Stimulated activated CD4-positive, alpha-beta T cell treated with anti-CD3 and anti-CD28 coated beads, Interleukin-15, amount 100 ng/mL, for 24 hours (primary cell): ENCODE measurements at places on chromosomes 3 and 15.
A peak's percentile ranks its signal among the peaks of the same experiment; 100 is the strongest.

DNA sequence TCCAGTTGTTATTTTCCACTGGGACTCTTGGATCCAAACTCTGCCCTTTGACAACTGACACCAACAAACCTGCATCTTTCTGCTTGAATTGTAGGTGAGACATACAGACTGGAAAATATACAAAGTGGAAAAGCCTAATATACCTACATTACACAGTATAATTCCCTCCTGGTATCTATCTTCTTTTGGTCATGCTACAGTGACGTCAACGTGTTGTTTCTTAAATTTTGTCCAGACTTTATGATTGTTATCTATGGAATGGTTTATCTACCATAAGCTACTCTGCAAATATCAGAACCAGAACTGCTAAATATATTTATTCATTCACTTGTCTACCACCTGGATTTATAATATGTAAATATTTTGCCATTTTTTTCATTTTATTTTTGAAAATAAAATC, 264.3 kb upstream of the ZPLD1 start:
- DNase-seq = no peak

- no peak for DNase-seq
Measured at GRCh38 chr3:46876313-46877300, 914 bp upstream of the PTH1R start.

GRCh38 chr3:141603473-141604035, 116.7 kb downstream of the RASA2 start:
- no peak for DNase-seq

DNA sequence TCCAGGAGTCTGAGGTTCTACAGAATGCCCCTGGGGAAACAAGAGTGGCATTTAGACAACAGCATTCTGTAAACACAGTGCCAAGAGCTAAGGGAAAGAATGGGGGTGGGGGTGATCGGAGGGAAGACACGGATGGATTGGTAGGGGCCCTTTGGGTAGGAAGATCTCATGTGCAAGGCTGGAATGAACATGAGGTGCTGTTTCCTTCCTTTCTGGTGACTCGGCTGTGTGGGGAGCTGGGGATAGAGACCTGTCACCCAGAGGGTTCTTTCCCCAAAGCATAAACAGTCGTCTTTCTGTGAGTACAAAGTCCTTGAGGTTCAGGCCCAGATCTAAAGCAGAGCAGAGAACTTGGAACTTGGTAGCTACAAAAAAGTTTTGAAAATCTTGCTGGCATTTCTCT, 11.7 kb downstream of the TPM1 start:
- no peak for DNase-seq

DNA sequence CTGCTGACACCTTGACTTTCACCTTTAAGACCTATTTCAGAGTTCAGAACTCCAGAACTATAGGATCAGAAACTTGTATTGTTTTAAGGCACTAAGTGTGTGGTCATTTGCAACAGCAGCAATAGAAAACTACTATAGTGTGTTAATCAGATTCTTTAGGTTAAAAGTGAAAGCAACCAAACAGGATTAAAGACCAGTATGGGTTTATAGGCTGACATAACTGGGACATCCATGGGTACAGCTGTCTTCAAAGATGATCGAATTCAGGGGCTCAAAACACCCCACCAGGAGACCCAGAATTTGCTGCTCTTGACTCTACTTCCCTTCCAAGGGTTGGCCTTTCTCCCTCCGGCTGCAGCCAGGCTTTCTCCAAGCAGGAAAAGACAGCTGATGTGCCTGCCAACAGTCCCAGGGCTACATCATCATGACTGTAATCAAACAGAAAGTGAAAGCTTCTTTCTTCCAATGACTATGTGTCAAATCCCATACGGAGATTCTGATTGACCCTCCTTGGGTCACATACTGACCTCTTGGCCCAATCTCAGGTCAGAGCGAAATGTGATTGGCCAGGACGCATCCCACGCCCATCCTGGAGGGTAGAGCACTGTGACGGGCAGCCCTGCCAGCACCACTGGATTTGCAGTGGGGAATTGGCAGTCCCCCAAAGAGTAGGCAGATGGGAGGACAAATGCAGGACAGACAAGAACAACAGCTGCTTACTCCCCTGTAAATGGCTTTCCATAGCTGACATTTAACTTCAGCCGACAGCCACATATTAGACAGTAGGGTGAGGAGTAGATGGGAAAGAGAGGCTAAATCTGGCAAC, 51.4 kb upstream of the RNF7 start:
- no peak for DNase-seq

GRCh38 chr15:79092382-79092781, 1.8 kb upstream of the RASGRF1 start:
- DNase-seq = no peak

GRCh38 chr3:196198771-196199753, 12.1 kb downstream of the ZDHHC19 start:
- DNase-seq = no peak

- DNase-seq = peak; percentile 57
Measured at GRCh38 chr3:154018100-154018696, 103.0 kb upstream of the ARHGEF26 start.

DNA sequence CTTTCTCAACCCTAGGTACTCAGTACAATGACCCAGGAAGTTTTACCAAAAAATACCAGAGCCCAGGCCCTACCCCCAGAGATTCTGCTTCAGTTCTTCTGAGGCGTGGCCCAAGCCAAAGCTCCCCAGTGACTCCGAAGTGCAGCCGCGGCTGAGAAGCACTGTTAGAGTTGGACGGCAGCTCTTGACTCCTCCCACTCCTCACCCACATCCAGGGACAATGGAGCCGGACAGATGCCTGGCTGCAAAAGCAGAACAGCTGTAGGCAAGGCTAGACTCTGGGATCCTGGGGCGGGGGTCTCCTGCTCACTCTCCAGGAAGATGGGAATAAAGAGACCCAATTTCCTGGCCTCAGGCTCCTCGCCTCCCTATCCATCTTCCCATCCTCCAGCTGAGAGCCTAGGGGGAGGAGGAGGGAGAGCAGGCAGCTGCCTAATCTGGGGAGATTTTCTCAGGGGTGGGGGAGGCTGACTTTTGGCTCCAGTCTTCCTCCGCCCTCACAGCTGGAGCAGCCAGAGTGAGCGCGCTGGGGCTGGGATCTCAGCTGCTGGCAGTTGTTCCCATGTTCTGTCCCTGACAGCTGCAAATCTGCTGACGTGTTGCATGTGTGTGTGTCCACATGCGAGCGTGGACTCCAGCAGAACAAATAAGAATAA, 223.8 kb downstream of the OPA1 start:
- DNase-seq = no peak

GRCh38 chr3:124200407-124200806, 208.5 kb upstream of the ROPN1 start:
- no peak for DNase-seq

DNA sequence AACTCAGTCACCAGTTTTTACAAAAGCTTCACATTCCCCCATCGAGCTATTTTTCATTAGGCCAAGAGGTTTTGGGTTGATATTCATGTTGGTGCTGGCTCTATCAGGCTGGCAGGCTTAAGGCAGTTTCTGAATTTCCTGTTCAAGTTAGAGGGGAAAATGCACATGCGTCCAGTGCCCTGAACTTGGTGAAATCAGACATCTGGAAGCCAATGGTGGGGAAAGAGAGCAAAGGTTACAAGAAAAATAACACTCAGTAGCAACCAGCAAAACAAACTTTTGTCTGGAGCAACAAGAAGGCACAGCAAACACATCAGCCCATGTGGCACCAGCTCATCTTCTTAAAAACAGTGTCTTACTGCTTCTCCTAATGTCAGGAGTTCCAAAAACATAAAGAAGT, 155.6 kb upstream of the TSC22D2 start:
- no peak for DNase-seq

- DNase-seq = no peak
Measured at GRCh38 chr3:43217633-43218032, 68.7 kb upstream of the SNRK start.

- no peak for DNase-seq
Measured at GRCh38 chr3:47347217-47347801, 33.5 kb upstream of the PTPN23 start.

- DNase-seq = no peak
Measured at GRCh38 chr3:74134831-74135230, 479.6 kb downstream of the CNTN3 start.

GRCh38 chr15:31238906-31239305, 87.7 kb upstream of the KLF13 start:
- no peak for DNase-seq

- DNase-seq = no peak
Measured at GRCh38 chr15:100635406-100636071, 33.1 kb downstream of the ASB7 start.

- DNase-seq = no peak
Measured at GRCh38 chr3:161420746-161421145, 49.4 kb upstream of the SPTSSB start.

GRCh38 chr3:150583028-150583427, 20.1 kb upstream of the SELENOT start:
- no peak for DNase-seq

GRCh38 chr3:99761415-99762165, 56.1 kb upstream of the CMSS1 start:
- DNase-seq = no peak

- no peak for DNase-seq
Measured at GRCh38 chr3:142945023-142945422, 18.5 kb downstream of the PAQR9 start.

DNA sequence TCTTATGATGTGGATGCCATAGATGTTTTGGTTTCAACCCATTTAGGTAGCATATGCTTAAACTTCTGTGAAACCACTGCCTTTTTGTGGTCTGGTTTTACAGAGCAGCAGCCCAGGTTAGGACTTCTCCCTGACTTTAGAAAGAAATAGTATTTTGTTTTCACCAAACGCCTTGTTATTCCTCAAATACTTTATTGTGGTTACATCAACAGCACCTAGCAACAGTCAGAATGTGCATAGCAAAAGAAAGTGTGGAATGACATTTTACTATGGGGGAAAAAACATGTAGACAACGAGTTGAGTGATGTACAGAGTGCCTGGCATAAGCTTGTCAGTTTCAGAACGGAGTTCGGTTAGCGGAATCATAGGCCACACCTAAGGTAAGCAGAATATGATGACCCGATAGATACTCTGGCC, 159.2 kb downstream of the TPRG1 start:
- DNase-seq = no peak

DNA sequence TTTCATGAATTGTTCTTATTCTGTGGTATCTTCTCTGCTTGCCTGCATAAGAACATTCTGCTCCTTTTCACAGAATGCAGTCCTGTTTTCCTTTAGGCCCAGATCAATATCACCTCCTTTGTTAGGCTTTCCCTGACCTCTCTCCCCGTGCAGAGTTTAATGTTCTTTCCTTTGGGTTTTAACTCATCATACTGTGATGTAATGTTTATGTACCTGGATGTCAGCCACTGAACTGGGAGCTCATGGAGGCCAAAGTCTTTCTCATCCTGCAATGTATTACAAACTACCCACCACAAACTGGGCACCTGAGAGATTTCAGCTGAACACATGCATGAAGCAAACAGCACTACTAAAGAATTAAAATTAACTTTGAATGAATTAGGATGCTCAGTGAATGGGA, 192.8 kb upstream of the RORA start:
- DNase-seq = no peak

- no peak for DNase-seq
Measured at GRCh38 chr3:190541008-190541407, 27.1 kb downstream of the IL1RAP start.

DNA sequence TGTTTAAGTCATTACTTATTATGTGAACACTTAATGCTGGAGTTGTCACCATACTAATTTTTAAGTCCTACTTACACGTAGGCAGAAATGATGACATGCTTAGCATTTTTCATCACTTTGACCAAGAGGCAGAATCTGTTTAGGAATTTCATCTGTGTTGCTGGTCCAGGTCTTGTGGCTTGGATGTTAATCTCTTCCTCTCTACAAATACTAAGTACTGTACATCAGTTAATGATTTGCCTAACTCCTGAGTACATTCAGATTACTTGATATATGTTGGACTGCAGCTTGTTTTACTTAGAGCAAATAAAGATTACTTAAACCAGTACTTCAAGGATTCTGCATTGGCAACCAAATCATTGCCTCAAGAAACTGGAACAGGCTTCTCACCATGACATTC, 8.6 kb downstream of the SNRK start:
- DNase-seq = no peak

GRCh38 chr3:2554656-2555055, 456.0 kb downstream of the CNTN4 start:
- DNase-seq = no peak

DNA sequence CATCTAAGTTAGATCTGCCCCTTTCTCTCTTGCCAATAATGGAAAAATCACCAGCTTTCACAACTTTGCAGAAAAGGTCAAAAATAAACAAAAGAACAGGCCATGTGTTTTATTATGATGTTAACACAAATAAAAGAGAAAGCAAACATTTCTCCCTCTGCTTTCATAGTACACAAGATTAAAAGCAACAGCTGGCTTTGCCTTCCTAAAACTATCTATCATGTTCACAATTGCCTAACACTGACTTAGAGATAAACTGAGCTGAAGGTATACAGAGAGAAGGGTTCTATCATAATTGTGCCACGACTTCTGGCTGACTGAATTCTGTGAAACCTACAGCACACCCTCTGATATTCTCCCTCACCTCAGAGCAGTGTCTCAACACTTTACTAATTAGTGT, 29.4 kb downstream of the AADAC start:
- no peak for DNase-seq

DNA sequence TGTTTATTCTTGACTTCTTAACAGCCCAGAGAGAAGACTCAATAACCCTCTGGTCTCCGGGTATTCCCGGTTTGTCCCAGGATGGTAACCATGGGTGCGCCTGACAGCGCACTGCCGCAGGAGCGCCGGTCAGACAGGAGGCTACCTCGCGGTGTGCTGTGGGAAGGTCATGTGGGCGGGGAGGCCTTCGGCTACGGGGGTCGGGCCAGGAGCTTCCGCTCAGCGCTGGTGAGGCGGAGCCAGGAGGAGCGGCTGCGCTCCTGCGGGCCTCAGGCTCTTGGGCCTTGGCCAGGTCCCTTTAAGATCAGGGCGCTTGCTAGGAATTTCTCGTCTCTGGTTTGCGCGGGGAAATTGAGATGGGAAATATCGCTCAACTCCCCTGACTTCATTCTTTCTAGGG, 182.3 kb upstream of the NDN start:
- no peak for DNase-seq

DNA sequence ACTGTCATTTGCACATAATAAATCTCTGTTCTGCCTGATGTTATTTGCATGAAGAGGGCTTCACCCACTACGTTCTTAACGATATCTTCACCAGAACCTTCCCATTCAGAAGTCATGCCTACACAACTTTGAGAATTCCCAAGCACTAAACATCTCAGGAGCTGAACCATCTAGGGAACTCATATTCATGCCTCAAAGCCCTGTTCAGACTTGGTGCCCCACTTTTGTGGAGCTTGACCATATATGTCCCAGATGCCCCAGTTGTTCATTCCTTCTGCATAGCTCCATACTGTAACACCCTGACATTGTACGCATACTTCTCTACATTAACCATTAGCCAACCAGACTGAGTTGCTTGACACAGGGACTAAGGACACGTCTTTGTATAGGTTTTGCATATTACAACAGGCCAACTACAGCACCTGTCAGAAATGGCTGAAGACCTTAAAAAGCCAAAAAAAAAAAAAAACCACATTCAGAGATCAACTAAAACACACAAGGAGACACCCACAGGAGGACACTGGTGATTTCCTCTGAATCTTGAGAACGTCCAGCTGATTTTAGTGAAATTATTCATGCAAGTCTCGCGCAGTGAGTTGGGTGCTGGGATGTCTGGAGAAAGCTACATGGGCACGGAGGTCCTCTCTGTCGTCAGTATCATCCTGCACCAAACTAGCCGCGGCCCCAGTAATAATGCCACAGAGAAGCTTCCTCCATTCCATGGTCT, 141.4 kb downstream of the FOXP1 start:
- DNase-seq = no peak

GRCh38 chr3:150114873-150115540, 144.3 kb upstream of the PFN2 start:
- no peak for DNase-seq

- peak; percentile 55 for DNase-seq
Measured at GRCh38 chr3:161851941-161852566, 355.4 kb downstream of the OTOL1 start.
